Upper lobe of right lung (tissue), 1 donor: ENCODE measurements at places on chromosomes 3 and 15.
A peak's percentile ranks its signal among the peaks of the same experiment; 100 is the strongest.

DNA sequence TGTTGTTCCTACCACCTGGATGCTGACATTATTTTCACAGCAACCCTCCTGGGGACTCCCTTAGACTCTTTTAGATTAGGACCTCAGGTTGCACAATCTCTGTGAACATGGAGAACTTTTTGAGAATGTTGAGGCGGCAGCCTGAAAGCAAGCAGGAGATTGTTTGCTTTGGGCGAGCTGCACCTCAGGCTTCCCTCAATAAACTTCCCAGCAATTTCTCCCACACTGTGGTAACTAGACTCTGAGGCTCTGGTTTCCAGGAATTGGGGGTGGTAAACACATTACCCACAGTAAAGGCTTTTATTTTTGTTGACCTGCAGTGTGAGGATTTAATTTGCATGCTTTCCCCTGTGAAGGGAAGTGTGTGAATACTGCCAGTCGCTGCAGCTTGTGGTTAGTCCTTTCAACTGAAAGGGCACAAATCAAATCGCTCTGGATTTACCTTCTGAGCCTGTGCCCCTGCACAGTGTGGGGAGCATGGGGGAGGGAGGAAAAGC, 35.2 kb upstream of the SIAH2 start:
- DNase-seq = no peak

DNA sequence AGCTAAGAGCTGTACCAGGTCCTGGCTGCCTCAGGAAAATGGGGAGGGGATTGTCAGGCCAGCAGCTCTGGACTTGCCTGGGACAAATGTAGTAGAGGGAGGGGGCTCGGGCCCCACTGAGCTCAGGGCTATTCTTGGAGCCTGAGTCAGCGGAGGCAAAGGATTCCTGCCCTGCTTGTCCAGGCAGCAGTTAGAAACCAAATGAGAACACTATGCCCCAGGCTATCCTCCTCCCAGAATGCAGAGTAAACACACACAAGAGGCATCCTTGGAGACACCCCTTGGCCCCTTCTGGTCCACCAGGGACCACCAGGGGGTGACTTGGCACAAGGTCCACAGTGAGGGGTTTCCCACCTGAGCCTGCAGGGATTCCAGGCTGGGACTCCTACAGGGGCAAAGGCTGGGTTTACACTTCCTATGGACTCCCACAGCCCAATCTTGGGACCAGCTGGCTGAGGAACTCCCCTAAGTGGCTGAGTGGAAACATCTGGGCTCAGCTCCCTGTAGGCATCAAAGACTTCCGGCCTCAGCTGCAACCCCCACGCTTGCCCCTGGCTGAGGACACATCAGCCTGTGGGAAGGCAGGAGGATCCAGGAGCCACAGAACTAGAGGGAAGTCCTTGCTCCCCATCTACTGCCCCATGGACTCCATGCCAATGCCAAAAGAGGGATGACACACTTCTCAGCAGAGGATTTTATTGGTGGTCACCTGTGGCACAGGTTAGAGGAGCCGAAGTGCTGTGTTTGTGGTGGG, 3.4 kb upstream of the COL7A1 start:
- no peak for DNase-seq

DNA sequence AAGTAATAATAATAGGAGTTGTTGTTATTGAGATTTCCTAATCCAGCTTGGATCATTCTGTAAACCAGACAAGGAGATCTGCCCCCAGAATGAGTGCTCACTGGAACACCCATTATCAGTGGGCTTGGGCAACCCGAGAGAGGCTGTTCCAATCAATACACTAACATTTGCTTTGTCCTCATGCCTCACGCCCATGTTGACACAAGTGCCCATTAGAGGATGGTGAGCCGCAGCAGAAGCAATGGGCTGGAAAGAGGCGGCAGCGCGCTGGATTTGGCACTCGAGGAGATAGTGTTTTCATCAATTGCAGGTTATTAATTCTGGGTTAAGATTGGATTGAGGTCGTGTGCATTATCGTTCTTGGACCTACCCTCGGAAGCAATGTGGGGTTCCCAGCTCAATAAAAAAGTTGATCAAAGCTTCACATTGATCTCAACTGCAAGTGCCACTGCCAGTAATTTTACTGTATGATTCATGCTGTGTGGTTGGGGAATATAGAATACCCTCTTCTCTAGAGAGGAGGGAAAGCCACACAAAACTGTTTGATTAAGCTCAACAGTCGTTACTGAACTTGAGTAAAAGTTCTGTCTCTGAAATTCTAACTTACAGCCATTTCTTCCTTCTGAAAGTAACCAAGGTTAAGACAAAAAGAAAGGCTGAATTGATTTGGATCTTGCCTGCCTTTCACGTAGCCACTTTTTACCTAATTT, 15.7 kb downstream of the LYZL4 start:
- no peak for DNase-seq

DNA sequence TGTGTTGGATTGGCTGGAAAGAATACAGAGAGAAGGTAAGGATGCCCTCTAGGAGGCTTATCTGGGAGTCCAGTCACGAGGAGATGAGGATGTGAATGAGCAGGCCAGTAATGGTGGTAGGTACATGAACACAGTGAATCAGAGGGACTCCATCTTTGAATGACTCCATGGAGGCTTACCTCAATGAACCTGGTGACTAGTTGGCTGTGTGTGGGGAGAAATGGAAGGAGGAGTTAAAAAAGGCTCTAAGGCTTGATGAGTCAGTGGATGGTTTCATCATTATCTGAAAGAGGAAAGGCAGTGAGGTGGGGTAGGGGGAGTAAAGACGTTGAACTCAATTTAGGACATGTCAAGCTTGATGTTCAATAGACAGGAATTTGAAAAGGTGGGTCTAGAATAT, 61.1 kb downstream of the KCNAB1 start:
- DNase-seq = no peak

DNA sequence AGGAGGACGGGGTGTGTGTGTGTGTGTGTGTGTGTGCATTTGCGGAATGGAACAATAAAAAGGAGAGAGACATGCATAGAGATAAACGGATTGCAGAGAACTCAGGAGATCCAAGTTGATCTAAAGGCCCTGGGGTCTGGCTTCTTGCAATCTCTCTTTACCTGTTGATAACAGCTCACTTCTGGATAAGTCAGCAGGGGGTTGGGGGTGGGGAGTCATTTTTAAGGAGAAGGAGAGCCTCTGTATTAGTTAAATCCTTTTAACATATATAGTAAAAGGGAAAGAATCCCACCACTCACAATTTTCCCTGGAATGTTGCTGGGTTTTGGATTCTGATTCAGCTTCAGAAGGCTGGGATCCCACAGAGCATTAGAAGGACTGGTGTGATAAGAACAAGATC, 87.5 kb upstream of the MITF start:
- no peak for DNase-seq

GRCh38 chr3:63351159-63352007, 73.3 kb downstream of the SYNPR start:
- no peak for DNase-seq

- DNase-seq = no peak
Observed at GRCh38 chr15:76492538-76492937, 156.0 kb downstream of the ISL2 start.

DNA sequence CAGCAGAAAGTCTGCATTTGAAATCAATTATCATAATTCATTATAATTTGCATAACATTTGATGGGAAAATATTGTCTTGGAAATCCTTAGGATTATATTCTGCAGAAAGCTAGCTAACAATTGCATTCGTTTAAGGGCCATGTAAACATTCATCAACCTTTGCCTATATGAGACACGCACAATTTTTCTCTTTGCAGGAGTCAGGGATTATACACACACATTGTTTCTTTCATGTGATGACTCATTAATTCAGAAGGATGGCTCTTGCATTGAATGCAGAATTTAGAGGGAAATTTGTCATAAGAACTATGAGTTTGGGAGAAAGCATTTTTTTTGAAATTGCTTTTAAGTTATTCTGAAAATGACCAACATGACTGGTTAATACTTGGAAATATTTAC, 844.7 kb downstream of the DIPK2A start:
- DNase-seq = no peak

GRCh38 chr15:39595338-39596221, 14.7 kb downstream of the THBS1 start:
- DNase-seq = no peak

- DNase-seq = no peak
Observed at GRCh38 chr15:39270934-39271333, 309.9 kb upstream of the THBS1 start.

DNA sequence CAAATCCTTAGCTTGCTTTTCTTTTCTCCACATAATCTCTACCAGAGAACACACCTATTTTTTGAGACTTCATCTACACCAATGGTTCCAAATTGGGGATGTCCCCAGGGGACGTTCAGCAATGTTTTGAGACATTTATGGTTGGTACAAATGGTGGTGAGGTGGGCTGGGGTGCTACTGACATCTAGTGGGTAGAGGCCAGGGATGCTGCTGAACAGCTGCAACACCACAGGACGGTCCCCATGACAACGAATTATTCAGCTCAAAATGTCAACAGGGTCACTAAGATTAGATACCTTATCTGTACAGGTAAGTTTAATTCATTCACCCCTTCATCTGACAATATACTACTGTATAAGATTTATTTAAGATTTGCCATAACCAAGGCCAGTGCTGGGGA, 14.4 kb downstream of the GK5 start:
- DNase-seq = no peak

- DNase-seq = no peak
Observed at GRCh38 chr3:131082871-131083863, 56.5 kb downstream of the NEK11 start.

GRCh38 chr3:129616713-129617112, 10.2 kb upstream of the PLXND1 start:
- no peak for DNase-seq

- peak; percentile 51 for DNase-seq
Observed at GRCh38 chr15:25243800-25244097, 195.1 kb downstream of the UBE3A start.

GRCh38 chr3:156803952-156804741, 22.0 kb upstream of the LEKR1 start:
- no peak for DNase-seq

DNA sequence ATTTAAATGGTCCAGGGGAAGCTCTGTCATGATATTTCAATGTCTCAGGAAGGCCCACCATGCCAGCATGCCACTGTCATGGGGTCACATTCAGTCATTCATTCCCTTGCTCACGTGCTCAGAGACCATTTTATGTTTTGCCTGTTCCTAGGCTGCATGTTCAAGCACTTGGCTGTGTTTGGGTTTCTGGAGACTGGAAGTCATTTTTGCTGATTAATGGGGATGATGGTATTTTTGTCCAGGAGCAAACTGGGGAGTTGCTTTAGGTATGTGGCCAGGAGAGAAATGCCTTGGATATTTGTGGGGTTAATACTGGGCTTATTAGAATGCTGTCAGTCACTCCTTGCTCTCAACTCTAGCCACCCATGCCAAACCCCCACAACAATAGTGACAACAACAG, 303.5 kb downstream of the PTPRG start:
- DNase-seq = no peak

DNA sequence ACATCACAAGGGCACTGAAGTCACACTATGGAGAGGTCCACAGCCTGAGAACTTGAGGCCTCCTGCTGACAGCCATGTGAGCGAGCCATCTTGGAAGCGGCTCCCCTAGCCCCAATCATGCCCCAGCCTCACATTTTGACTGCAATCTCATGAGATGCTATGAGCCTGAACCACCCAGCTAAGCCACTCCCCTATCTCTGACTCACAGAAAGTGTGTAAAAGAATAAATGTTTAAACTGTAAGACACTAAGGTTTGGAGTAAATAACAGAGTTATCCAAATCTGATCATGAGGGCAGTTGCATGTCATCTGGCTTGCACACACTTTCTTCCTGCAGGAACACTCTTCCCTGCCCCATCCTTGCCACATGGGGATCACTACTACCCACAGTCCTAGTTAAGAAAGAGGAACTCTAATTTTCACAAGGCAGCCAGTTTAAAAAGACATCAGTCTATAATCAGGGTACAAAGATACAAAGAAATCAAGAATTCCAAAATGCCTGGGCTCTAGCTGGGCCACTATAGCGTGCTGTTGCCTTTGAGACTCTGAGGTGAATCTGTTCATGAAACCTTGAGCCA, 494.2 kb downstream of the FOXP1 start:
- no peak for DNase-seq

- DNase-seq = peak; percentile 92
Observed at GRCh38 chr15:20645956-20646355, 104.4 kb upstream of the GOLGA6L6 start.

DNA sequence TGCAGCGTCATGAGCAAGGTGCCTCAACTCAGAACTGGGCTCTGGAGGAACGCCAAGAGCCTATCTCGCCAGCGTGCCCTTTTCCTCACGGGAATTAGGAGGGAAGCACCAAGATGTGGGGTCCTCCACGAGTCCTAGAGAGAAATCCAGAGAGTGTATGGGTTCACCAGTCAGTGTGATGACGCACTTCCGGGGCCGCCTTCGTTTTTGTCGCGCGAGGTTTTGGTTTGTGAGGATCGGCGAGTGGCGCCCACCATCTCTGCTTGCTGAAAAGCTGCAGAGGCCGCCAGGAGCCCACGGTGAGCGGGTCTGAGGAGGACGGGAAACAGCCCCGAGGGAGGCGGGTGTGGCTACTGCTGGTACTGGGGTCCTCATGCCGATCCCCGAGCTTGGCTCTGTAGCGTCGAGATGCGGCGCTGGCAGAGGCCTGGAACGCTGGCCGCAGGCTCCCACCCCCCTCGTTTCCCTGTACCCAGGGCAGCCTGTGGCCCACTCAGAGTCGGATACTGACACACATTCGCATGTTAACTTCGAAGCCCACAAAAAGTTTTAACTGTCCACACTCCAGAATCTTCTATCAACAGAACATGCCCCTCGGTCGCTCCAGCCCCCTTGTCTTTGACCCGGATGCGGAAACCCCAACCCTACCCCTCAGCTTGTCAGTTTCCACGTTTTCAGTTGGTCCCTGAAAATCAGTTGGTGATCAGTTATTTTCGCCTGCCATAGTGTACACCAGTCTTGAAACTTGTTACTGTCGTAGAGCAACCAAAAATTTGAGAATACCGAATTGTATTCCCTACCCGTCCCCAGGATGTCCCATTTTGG, 30.4 kb downstream of the ZNF662 start:
- peak; percentile 65 for DNase-seq

GRCh38 chr3:34207806-34208205, 409.4 kb downstream of the PDCD6IP start:
- DNase-seq = no peak

DNA sequence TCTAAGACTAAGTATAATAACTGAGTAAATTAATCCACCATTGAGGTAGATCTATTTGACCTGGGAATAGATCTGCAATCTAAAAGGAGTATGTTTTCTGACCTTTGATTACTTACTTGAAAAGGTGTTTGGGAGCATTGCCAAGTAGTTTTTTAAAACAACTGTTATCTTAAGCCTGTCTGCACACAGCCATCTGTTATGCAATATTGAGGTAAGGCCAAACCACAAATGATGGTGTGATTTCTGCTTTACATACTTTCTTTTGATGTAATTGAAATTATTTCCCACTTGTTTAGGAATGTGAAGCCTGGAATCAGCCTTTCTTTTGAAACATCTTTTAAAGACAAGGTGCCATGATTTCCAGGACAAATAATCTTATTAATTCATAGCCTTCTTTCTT, 274.0 kb downstream of the BBX start:
- DNase-seq = no peak

GRCh38 chr3:58144478-58145325, 66.1 kb downstream of the DNASE1L3 start:
- DNase-seq = no peak

GRCh38 chr3:158789592-158789991, 12.3 kb upstream of the MFSD1 start:
- no peak for DNase-seq

GRCh38 chr3:99686955-99687612, 48.7 kb downstream of the COL8A1 start:
- peak; percentile 71 for DNase-seq
